ENCODE measurements at places on chromosomes 1 and 21.

DNA sequence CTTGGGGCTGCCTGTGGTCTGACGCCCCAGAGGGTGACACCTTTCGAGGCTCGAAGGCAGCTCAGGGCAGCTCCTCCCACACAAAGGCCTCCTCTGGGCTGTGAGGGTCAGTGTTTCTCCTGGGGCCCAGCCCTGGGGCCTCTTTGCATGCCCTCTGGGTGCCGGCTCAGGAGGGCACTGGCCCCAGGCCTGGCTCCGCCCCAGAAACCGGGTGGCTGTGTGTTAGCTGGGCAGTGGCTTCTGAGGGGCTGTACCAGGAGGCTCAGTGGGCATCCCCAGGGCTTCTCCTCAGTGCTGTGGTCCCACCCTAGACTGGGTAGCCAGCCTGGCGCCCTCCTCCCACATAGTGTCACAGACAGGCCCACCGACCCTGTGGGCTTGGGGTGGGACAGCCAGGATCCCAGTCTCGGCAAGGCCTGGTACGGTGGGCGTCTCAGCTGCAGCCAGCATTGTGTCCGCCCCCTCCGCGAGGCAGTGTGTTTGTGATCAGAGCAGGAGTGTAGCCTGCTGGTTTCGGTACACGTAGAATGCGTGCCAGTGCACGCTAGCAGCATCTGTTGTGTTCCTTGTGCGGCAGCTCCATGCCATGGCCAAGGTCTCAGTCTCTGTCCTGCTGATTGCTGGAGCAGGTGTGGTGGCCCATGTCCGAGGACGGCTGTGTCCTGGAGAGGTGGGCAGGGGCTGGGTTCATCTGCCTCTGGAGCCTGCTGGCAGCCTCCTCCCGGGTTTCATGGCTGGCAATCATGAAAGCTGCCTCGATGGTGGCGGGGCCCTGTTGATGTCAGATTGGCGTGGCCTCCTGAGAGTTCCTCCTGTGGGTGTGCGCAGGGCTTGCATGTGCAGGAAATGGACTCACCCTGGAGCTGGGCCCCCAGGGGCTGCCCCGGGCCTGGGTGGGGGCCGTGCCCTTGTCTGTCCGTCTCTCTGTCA is 28.0 kb downstream of the RRP1 start:
- no peak for DNase-seq

DNA sequence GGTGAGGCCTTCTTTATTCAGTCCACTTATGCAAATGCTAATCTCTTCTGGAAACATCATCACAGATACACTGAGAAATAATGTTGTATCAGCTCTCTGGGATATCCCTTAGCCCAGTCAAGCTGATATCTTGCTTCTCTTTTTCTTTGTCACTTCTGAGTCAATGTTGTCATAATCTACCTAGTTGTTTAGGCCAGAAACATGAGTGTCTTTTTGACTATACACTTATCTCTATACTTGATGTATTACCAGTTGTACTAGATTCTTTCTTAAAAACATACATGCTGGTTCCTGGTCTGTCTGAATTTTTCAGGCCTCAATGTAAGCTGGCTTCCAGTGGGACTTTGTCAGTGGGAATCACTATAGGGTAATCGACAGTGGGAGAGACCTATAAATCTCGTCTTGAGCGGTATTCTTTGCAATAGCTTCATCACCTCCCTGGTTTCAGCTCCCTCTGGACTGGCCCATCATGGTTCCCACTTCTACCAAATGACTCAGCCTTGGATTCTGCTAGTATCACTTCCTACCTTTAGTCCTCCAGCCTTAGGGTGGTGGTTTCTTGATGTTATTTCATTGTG is 135.2 kb upstream of the CYYR1 start:
- DNase-seq: no peak

GRCh38 chr1:226029568-226030225 is 30.6 kb upstream of the SDE2 start:
- no peak for DNase-seq

DNA sequence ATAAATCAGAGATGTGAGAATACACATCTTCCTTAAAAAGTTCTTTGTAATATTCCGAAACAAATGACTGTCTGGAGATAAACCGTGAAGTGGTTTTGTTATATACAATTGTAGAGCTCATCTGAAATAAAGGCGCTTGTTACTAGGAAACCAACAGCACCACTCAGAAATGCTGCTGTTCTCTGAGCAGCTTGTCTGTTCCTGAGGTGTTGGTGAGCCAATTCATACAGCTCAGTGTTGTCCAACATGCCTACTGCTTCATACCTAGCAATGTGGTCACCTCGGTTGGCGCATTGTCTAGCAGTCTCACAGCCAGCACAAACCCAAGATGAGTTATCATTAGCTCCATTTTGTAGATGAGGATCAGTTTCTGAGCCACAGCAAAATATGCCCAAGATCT is 44.4 kb downstream of the GFI1 start:
- DNase-seq: peak; percentile 47

- no peak for DNase-seq
Measured at GRCh38 chr1:83815330-83815729, 183.6 kb downstream of the TTLL7 start.

DNA sequence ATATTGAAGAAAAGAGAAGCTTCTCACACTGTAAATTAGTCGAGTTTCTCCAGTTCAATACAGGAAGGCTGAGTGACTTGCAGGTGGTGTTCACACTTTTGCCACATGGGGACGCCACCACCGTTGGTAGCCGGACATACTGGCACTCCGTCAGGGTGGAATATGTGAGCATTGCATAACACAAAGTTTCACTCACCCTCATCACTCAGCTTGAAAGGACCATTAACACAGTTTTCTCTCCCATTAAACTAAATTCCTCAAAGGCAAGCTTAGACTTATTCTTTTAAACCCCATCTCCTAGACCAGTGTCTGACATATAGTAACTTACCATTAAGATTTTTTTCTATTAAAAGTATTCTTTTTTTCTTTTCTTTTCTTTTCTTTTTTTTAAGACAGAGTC is 105.3 kb upstream of the SERBP1 start:
- peak; percentile 27 for DNase-seq

DNA sequence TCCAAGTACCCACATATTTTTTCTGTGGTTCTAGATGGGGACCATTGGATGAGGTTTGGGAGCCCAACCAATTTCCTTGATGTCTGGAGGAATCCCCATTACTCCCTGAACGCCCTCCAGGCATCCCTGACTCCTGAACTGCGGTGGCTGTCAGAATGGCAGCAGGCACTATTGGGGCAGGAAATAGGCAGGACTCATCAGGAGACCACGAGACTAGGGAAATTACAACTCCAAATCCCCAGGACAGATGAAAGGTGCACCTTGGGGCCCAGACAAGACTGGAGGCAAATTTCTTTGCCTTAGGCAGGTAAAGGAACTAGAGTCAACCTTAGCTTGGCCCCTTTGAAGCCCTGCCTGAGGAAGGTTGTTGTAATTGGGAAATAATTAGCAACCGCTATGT is 1.1 kb downstream of the CGN start:
- no peak for DNase-seq

DNA sequence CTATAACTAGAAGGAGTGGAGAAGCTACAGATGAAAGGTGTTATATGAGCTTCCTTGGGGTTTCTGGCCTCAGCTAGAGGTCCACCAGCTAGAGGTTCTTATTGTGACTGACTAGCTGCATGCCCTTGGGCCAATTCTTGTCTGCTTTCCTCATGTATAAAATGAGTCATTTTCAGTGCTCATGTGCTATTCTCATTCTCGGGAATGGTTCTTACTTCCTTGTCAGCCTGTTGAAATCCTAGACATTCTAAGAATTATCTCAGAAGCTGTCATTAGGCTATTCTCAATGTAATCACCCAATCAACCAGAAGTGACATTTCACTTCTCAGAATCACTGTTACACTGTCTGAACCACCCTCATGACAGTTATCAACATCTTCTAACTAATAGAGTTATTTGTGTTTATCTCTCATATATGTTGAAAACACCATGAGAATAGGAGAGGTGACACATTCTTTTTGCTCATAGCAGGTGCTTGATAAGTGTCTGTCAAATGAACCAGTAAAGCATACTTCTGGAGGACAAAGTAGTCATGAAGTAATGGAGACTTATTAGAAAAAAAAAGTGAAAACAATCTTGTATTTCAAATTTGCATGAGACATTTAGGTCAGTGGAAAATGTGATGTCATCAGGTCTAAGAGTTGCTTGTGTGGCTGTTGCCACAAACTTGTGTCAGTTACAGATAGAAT is 122.8 kb upstream of the IVNS1ABP start:
- no peak for DNase-seq

Data from COR-L47 (cell line).